ACHN (cell line): ENCODE measurements at places on chromosomes 5 and 9.

- no peak for DNase-seq
Observed at GRCh38 chr5:167898361-167899042, 392.9 kb upstream of the WWC1 start.

GRCh38 chr5:58040846-58041245, 419.0 kb downstream of the PLK2 start:
- DNase-seq, result no peak

- no peak for DNase-seq
Observed at GRCh38 chr5:121899346-121899745, 47.7 kb downstream of the FTMT start.

DNA sequence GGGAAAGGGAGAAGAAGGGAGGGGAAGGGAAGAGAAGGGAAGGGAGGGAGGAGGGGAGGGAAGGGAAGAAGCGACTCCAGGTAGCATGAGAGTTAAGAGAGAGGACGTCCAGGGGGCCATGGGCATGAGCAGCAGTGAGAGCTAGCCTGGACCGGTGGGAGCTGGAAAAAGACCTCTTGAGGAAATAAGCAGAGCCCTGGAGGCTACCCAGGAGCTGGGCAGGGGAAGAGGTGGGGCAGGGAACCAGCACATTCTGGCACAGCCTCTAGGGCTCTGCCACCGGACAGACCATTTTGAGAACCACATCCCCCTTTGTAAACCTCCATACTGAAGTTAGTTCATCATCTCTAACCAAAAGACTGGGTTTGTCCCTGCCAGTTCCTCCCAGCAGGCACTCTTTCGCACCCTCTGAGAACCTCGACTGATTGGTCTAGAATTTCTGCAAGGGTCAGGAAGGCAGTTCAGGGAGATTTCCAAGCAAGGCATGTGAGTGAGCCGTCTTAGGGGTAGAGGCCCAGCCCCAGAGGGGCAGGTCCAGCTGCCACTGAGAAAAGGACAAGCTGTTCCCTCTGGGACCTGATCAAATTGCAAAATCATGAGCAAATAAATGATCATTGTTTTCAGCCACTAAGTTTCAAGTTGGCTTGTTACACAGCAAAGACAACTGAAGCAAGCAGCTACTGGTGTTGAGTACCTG, 11.6 kb downstream of the NAIF1 start:
- DNase-seq, result no peak

DNA sequence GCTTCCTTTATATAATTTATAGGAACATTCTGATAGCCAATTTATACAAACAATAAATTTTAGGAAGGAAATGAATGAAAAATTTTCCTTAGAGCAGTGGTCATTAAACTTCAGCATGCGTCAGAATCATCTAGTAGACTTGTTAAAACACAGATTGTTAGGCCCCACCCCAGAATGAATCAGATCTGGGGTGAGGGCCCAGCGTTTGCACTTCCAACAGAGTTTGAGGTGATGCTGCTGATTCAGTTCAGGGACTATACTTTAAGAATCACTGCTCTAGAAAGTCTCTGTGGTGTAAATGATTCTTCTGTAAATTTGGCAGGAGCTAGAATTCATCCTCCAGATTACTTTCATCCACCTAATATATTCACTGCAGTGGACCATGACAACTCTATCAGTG, 80.4 kb downstream of the SLC12A2 start:
- DNase-seq, result no peak

DNA sequence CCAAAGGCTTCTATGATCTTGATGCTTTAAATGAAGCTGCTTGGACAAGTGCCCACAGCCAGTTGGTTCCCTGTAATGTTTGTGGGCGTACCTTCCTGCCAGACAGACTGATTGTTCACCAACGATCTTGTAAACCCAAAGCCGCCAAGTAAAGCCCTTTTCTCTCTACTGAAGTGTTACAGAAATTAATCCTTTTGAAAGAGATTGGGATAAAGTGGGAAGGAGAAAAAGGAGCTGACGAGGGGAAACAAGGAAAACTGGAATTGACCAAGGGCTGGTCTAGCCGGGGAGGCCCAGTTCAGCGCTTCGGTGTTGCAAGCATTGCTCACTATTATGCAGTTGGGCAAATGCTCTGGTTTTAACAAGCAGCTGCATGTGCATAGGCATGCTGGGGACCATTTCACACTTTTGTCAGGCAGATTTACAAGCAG, 53.2 kb downstream of the ZNF474 start:
- peak; percentile 80 for DNase-seq

DNA sequence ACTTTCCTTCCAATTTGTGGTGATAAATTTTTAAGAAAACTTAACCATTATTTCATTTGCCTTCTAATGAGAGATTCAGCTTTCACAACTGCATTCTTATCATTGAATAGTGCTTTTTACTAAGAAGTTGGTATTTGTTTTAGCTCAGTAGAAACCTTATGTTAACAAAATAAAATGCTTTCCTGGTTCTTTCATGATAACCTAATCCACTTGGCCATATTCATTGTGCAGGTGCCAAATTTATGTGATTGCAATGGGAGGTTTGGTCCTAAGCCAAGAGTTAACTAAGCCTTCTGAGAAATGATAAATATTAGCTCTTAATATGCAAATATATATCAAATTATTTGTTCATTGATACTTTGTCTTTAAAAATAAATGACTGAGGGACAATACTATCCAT, 141.1 kb upstream of the TLE4 start:
- no peak for DNase-seq

- peak; percentile 69 for DNase-seq
Observed at GRCh38 chr5:68252673-68253623, 37.4 kb downstream of the PIK3R1 start.

DNA sequence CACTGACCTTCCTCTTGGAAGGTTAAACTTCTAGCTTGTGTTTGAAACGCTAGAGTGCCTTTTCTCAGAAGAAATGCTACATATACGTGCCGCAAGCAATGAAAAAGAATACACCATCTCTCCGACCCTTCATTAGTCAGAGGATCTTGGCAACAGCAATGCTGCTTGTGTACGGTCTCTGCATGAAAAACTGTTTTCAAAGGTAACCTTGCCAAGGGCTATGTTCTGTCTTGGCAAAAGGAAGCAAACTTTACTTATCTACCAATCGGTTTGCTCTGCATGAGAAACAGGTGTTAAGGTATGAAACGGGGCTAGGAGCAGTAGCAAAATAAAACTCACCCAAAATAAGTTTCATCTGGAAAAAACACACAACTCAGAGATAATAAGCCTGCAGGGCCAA, 297.8 kb downstream of the FBXL17 start:
- no peak for DNase-seq

DNA sequence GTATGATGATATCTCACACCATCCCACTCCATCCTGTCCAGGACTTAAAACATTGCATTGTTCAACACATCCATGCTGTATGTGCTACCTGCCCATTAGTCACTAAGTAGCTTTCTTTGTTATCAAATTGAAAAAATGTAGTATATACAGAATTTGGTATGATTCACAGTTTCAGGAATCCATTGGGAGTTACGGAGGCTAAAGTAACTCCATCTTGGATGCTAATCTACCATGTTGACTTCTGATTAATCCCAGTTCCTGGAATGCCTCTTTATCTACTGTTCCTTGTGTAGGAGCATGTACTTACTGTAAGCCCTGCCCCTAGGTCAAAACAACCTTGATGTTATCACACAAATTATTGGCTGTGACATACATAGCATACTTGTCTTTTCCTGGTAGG, 38.9 kb upstream of the FOXB2 start:
- no peak for DNase-seq

DNA sequence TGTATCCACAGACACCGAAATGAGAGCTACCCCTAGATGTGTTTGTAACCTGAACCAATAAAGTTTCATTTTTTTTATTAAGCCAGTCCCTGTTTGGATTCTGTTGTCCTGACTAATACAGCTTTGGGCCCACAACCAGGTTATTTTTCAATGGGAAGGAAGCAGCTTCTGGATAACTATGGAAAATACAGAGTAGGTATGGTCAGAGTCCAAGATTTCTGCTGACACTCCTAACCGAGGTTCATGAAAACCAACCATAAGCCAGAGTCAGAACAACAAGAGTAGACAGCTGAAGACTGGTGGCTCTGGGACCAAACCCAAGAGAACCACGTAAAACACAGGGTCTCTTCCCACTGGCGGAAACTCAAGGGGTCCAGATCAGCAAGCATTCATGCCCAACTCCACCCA, 10.8 kb downstream of the KLF9 start:
- DNase-seq, result no peak

- no peak for DNase-seq
Observed at GRCh38 chr9:99966001-99966400, 59.5 kb downstream of the STX17 start.

GRCh38 chr9:28598408-28598807, 1025.1 kb upstream of the C9orf72 start:
- DNase-seq, result no peak

DNA sequence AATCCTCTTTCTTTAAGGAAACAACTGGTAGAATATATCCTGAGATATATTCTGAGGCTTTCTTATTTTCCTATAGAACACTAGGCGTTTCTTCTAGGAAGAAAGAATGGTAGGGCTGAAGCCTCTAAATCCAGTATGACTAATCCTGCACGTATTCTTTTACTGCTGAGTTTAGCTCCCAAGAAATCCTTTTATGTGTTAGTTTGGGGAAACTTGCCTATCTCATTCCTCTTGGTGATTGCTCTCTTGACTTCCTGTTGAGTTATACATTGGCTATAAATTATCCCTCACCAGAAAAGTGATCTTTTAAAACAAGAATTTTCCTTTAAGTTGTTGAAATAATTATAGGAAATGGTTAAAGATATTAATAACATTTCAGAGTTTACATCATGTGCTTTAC, 422.9 kb downstream of the TMEM161B start:
- no peak for DNase-seq

- DNase-seq, result no peak
Observed at GRCh38 chr9:125430161-125431011, 168.8 kb downstream of the GAPVD1 start.

- DNase-seq, result no peak
Observed at GRCh38 chr9:14653511-14653910, 39.7 kb downstream of the ZDHHC21 start.

DNA sequence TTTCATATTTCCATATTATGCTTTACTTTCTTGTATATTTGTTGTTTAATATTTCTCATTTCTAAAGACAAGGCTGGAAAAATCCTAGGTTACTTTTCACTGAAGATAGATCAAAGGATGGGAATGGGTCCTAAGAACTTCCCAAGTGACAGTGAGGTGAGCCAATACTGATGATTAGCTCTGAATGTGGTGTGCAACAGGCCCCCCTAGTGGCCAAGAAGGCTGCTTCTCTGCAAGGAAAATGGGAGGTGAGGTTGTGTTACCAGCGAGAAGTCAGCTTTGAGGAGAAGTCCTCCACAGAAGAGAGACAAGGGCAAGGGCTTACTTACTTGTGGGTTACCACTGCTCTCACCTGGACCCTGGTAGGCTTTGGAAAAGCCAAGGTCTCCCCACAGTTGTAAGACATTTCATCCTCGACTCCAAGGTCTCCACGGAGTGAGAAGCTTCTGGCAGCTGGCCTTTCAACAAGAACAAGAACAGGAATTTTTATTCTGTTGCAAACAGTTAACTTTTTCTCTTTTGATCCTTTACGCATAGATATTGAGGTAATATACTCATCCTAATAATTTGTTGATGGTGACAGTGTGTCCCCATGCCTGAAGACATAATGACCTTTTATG, 69.9 kb downstream of the MAMDC2 start:
- DNase-seq, result peak; percentile 62

DNA sequence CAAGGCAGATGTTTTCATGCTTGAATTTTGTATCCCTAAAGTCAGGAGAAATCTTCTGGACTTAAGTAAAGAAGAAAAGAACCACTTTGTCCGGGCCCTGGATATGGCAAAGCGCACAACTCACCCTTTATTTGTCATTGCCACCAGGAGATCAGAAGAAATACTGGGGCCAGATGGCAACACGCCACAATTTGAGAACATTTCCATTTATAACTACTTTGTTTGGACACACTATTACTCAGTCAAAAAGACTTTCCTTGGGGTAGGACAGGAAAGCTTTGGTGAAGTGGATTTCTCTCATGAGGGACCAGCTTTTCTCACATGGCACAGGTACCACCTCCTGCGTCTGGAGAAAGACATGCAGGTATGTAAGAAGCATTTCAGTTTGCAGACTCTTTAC, 2.3 kb downstream of the TYRP1 start:
- no peak for DNase-seq

DNA sequence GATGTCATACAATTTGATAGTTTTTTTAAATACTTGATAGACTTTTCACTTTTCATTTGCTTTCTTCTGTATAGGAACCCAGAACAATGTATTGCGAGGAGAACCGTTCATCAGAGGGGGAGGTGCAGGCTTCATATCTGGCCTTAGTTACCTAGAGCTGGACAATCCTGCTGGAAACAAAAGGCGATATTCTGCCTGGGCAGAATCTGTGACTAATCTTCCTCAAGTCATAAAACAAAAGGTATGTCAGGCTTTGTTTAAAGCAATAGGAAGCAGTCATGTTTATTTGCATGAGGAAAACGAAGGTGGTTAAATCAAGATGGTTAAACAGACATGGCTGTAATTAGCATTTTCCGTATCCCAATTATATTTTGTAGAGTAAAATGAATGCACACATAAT, 46.0 kb downstream of the C7 start:
- no peak for DNase-seq

- no peak for DNase-seq
Observed at GRCh38 chr5:98474216-98474615, 299.2 kb upstream of the RGMB start.
